ENCODE measurements at places on chromosomes 16 and 17. TPM values are rescaled to one million over a fixed set of nuclear protein-coding genes. Genes with fewer than 3 reads are reported as not detected.

Gene PLA2G10
- total RNA-seq: not detected

Gene KCNJ12
- total RNA-seq: 2.3 TPM

Gene CRISPLD2
- total RNA-seq: 3.3 TPM

- no peak for DNase-seq
Measured at GRCh38 chr17:422196-422930, 69.8 kb upstream of the RPH3AL start.

Gene SLC5A11
- not detected for total RNA-seq

DNA sequence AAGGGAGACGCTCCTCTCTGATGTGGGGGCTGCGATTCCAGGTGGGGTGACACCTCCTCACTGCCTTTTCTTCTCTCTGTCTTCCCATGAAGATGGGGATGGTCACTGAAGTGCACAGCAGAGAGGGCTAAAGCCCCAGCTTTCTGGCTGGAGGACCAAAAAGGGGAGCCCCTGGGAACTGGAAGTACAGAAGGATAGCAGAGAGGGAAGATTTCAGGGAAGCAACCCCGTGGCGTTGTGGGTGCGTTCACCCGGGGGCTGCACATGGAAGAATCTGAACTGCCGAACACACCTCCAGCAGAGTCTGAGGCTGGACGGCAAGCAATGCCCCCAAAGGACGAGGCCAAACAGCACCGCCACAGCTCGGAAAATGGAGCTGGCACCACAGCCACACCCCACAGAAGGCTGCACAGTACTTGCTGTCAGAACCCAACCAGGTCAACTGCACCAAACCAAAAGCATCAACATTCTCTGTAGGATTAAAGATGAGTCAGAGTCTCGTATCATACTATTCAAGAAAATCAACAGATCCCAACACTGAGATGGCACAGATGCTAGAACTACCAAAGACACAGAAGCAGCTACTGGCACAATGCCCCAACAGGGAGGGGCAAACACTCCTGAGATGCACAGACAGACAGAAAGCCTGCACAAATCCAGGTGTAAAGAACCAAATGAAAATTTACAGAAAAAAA is 49.9 kb downstream of the MAP1LC3B start:
- no peak for DNase-seq
